H7 (cell line): ENCODE measurements at places on chromosomes 5 and 9.

GRCh38 chr9:37947471-37947870 lies 43.5 kb upstream of the SLC25A51 start:
- no peak for DNase-seq

DNA sequence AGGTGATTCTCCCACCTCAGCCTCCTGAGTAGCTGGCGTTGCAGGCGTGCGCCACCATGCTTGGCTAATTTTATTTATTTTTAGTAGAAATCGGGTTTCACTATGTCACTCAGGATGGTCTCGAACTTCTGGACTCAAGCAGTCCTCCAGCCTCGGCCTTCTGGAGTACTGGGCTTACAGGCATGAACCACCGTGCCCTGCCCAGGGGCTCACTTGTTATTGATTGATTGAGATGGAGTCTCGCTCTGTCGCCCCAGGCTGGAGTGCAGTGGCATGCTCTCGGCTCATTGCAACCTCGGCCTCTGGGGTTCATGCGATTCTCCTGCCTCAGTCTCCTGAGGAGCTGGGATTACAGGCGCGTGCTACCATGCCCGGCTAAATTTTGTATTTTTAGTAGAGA lies 1.6 kb downstream of the HSPA4 start:
- DNase-seq: no peak

GRCh38 chr9:18046068-18046467 lies 427.9 kb upstream of the ADAMTSL1 start:
- DNase-seq: no peak

DNA sequence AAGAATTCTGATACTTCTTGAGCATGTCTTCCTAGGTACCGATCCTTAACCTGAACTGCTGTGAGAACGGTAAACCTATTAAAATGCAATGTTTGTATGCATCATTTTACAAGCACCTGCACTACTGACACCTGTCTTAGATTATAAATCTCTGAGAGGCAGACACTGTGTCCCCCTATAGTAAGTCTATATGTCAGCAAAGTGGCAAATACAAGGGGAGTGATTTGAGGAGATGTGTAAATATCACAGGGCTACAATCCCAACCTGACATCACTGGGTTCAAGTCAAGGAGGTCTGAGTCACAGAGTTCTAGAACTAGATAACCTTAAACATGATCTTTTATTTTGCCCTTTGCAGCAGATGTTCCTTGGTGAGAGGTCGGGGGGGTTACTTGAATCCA lies 64.1 kb downstream of the ANKH start:
- DNase-seq: no peak

- DNase-seq: no peak
Observed at GRCh38 chr5:121462441-121462840, 389.2 kb upstream of the FTMT start.

DNA sequence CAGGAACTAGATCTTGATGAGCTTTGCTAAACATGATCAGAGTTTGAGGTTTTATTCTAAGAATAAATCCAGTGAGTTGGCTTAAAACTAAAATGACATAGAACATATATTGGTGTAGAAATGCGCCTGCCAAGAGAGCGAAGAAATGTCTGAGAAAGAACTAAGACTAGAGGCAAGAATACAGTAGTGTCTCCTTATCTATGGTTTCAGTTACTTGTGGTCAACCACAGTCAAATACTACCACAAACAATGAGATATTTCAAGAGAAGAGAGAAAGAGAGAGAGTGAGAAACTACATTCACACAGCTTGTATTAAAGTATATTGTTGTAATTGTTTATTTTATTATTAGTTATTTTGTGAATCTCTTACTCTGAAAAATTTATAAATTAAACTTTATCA lies 254.4 kb upstream of the CDH10 start:
- DNase-seq: no peak
